ENCODE measurements at places on chromosomes 2 and 18.

GRCh38 chr2:109187711-109188495 is 58.9 kb downstream of the SH3RF3 start:
- DNase-seq = no peak
- no peaks in the 10 kb centered on the region for H3K36me3 ChIP-seq
- H3K4me3 ChIP-seq = no peak overlapping the region
- no peak overlapping the region for H3K27ac ChIP-seq

DNA sequence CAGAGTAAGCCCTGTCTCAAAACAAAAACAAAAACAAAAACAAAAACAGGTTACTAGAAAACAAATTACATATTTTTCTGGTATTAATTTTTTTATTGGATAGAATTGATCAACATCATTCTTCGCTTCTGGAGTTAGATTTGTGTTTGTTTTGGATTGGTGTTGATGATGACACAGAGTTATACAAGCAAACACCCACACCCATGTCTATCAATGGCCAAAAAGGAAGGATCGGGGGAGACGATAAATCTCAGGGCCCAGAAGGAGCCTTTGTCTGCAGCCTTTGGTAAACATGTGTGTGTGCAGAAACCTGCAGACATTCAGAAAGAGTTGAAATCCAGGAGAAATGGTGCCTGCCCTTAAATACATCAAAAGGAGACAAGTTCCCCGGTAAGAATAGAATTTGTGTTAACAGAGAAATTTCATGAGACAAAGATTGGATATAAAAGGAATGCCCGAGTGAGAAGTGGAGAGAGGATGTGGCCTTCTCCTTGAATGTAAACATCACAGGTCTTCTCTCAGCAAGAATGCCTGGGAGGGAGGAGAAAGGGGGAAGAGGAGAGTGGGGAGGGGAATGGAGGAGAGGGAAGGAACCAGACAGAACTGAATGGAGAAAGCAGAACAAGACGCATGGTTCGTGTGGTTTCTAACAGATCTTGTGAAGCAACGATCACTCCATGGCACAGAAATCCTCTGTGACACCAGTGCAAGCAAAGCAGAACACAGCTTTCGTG is 40.4 kb upstream of the TMEM178A start:
- H3K27me3 ChIP-seq = peaks cover 8% of the 10 kb centered on the region
- no peaks in the 10 kb centered on the region for H3K36me3 ChIP-seq
- H3K4me1 ChIP-seq = no peaks in the 10 kb centered on the region

DNA sequence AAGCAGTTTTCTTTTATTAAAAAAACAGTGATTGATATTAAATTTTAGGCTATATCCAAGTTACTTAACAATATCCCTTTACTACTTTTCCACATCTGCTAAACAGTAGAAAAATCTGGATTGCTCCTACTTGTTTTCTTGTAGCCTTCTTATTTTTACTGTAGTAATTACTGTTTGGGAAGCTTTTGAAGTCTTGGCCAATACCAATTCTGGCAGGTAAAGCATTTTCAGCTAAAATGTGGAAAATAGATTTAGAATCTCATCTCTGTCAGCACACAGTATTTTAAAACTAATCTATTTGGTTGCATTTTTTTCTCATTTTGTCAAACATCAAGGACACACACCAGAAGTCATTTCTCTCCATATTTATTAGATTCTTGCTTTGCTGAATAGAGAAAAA is 1485.7 kb upstream of the PIK3C3 start:
- H3K27ac ChIP-seq = no peak overlapping the region
- DNase-seq = no peak
- H3K4me3 ChIP-seq = no peak overlapping the region
- no peaks in the 10 kb centered on the region for H3K36me3 ChIP-seq
- H3K4me1 ChIP-seq = no peaks in the 10 kb centered on the region

GRCh38 chr2:220275454-220275853 is 648.0 kb downstream of the SLC4A3 start:
- no peaks in the 10 kb centered on the region for H3K27me3 ChIP-seq
- H3K27ac ChIP-seq = no peak overlapping the region
- no peaks in the 10 kb centered on the region for H3K4me1 ChIP-seq
- H3K4me3 ChIP-seq = no peak overlapping the region
- H3K36me3 ChIP-seq = no peaks in the 10 kb centered on the region

- no peak for DNase-seq
- no peak overlapping the region for H3K27ac ChIP-seq
- no peaks in the 10 kb centered on the region for H3K4me1 ChIP-seq
- no peak overlapping the region for H3K4me3 ChIP-seq
- no peaks in the 10 kb centered on the region for H3K36me3 ChIP-seq
- no peaks in the 10 kb centered on the region for H3K27me3 ChIP-seq
Measured at GRCh38 chr18:60277855-60278480, 94.6 kb downstream of the MC4R start.

GRCh38 chr2:190999949-191000665 is 13.9 kb downstream of the STAT1 start:
- H3K36me3 ChIP-seq = peaks cover 97% of the 10 kb centered on the region
- H3K27me3 ChIP-seq = no peaks in the 10 kb centered on the region
- no peak overlapping the region for H3K4me3 ChIP-seq
- peak overlapping the region; percentile 33 for H3K27ac ChIP-seq

GRCh38 chr18:59724103-59724502 is 26.9 kb upstream of the CCBE1 start:
- no peak overlapping the region for H3K4me3 ChIP-seq
- H3K4me1 ChIP-seq = no peaks in the 10 kb centered on the region
- no peak overlapping the region for H3K27ac ChIP-seq
- DNase-seq = no peak
- no peaks in the 10 kb centered on the region for H3K36me3 ChIP-seq
- no peaks in the 10 kb centered on the region for H3K27me3 ChIP-seq

DNA sequence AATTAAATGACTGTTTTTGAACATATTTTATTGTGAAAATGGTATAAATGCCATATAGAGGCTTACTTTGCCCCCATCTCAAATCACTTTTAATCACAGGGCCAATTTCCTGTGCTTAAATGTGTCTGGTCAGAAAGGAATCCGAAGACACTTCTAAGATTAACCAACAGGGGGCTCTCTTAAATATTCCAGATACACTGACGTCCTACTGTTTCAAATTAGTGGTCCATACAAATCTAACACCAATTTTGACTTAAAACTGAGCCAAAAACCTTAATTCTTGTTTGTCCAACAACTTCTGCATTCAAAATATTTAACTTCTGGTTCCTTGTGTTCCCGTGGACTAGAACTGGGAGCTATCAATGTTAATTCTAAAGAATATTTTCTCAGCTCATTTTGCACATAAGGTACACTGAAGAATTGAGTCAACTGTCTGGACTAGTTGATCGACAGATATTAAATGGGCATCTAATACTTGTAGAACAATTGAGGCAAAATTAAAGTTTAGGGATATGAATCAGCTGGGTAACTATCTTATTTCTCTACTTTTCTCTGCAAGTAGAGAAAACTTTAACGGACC is 557.5 kb downstream of the ARHGAP15 start:
- H3K4me1 ChIP-seq = peaks cover 2% of the 10 kb centered on the region
- no peaks in the 10 kb centered on the region for H3K27me3 ChIP-seq

- peaks cover 15% of the 10 kb centered on the region for H3K36me3 ChIP-seq
- H3K27ac ChIP-seq = peak overlapping the region; percentile 88
- peak overlapping the region; percentile 93 for H3K4me3 ChIP-seq
- peaks cover 46% of the 10 kb centered on the region for H3K4me1 ChIP-seq
- DNase-seq = no peak
Measured at GRCh38 chr18:62717925-62718800, 2.8 kb downstream of the PHLPP1 start.

GRCh38 chr2:162677476-162677875 is 161.1 kb downstream of the KCNH7 start:
- H3K4me1 ChIP-seq = no peaks in the 10 kb centered on the region
- H3K27ac ChIP-seq = no peak overlapping the region
- no peak for DNase-seq

- H3K36me3 ChIP-seq = peaks cover 7% of the 10 kb centered on the region
- H3K27ac ChIP-seq = no peak overlapping the region
- no peak for DNase-seq
- no peak overlapping the region for H3K4me3 ChIP-seq
Measured at GRCh38 chr2:172196768-172197431, 94.2 kb upstream of the DLX2 start.

DNA sequence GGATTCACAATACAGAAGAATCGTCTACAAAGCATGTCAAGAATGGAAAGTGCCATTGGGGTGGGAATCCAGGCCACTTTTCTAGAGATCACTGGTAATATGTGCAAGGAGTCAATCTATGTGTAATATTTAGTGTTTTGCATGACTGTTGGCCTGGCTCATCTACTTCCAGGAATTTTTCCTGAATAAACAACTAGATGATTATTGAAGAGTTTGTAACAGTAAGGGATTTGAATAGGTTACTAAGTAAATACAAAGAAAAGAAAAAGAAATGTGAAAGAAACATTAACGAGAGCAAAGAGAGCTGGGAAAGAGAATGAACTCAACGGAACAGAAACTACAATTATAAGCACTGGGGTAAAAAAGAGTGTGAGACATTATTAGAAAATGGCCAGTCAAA is 406.0 kb downstream of the TGIF1 start:
- H3K27ac ChIP-seq = no peak overlapping the region
- no peaks in the 10 kb centered on the region for H3K27me3 ChIP-seq
- H3K36me3 ChIP-seq = no peaks in the 10 kb centered on the region
- DNase-seq = no peak
- no peaks in the 10 kb centered on the region for H3K4me1 ChIP-seq

DNA sequence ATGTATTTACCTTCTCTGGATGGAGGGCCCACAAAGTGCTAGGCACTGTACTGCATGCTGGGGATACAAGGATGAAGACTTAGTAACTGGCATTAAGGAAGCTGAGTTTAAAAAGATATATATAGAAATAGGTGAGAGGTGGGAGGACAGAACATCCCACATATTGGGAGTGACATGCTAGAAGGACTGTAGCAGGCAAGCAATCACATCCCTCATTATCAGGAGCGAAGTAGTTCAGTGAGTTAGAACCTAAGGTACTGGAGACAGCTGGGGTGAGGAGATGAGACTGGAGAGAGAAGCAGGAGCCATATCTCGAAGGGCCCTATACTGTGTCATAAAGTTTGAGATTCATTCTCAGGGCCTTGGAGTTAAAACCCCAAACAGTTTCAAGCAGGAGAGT is 10.9 kb upstream of the OSBPL1A start:
- H3K27me3 ChIP-seq = peaks cover 67% of the 10 kb centered on the region
- DNase-seq = no peak
- H3K4me3 ChIP-seq = no peak overlapping the region

GRCh38 chr18:60377778-60378469 is 5.3 kb upstream of the MC4R start:
- no peak for DNase-seq
- no peaks in the 10 kb centered on the region for H3K36me3 ChIP-seq
- no peak overlapping the region for H3K27ac ChIP-seq
- H3K27me3 ChIP-seq = no peaks in the 10 kb centered on the region

DNA sequence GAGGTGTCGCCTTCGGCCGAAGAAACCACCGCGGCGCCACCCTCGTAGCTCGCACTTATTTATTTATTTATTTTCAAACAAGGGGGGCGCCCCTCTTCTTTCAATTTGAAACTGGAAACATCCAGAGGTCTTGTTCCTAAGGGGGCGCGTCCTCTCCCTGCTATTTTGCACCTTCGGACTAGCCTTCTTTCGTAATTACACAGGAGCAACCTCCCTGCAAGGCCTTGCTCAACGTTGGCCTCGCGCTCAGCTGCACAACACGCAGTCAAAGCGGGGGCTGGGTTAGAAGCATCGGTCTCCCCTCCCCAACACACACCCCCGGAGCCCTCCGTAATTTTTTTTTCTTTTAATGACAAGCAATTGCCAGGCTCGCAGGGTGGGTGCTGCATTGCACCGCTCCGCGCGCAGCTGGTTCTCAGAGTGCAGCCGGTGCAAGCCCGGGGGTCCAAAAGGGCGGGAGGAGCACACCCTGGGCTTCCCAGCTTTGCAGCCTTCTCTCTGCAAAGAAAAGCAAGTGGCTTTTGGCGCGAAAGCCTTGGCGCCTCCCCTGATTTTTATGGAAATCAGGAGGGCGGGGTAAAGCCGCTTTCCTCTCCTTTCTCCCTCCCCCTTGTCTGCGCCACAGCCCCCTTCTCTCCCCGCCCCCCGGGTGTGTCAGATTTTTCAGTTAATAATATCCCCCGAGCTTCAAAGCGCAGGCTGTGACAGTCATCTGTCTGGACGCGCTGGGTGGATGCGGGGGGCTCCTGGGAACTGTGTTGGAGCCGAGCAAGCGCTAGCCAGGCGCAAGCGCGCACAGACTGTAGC is at the start of gene MYCN:
Gene MYCN, plus strand, starts transcription at position 697 of the 807 bp plus-strand sequence. CDS start 1,515 bp downstream, outside the sequence.
- peak within 1 kb of the TSS; percentile 49 for H3K4me3 ChIP-seq
- no peak within 1 kb of the TSS for H3K27ac ChIP-seq
- H3K27me3 ChIP-seq = peaks cover 68% of the 10 kb centered on the region
- peak; percentile 39 for DNase-seq

- H3K36me3 ChIP-seq = no peaks in the 10 kb centered on the region
- H3K4me3 ChIP-seq = no peak overlapping the region
- no peaks in the 10 kb centered on the region for H3K27me3 ChIP-seq
- H3K27ac ChIP-seq = no peak overlapping the region
- DNase-seq = no peak
Measured at GRCh38 chr2:229071292-229071976, 199.7 kb downstream of the PID1 start.

DNA sequence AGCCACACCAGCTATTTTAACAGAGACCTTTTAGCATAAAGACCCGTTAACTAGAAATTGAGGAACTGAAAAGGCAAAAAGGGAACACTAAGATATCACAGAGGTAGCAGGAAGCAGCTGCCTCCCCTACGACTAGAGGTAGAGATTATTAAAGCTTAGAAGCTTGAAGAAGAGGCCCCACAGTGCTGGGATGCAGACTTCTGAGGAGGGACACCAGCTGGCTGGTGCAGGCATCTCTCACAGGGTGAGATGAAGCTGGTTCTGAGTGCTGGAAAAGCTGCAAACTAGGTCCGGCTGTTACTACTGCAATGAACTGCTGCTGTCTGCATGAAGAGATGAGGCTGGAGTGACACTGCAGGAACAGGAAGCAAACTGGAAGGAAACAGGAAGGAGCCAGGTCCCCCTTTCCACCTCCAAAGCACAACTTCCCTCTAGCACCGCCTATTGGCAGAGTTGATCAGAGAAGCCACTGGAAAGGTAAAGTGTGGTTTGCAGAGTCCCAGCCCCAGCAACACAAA is 61.2 kb upstream of the MRPS9 start:
- H3K27me3 ChIP-seq = no peaks in the 10 kb centered on the region
- DNase-seq = no peak
- H3K4me3 ChIP-seq = no peak overlapping the region
- no peaks in the 10 kb centered on the region for H3K4me1 ChIP-seq

GRCh38 chr2:28163627-28164279 is 228.9 kb upstream of the FOSL2 start:
- DNase-seq = no peak
- no peaks in the 10 kb centered on the region for H3K4me1 ChIP-seq

DNA sequence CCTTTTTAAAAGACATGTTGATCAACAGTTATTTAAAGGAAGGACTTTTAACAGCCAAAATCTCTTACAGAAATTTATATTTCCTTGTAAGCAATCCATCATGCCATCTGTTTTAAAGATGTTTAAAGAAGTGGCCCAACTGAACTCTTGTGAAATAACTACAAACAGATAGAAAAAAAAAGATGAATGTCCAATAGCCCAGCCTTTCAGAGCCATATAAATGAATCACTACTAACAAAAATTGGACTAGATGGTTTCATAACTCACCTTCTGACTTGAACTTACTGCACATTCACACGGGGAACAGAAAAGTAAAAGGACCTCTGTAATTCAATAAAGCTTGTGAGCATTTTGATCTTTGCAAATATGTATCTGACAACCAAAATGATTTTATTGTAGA is 319.0 kb upstream of the CHAC2 start:
- no peak overlapping the region for H3K27ac ChIP-seq
- no peak overlapping the region for H3K4me3 ChIP-seq
- H3K36me3 ChIP-seq = no peaks in the 10 kb centered on the region

GRCh38 chr2:52703004-52703403 is 1064.6 kb upstream of the CHAC2 start:
- no peaks in the 10 kb centered on the region for H3K36me3 ChIP-seq
- no peak for DNase-seq
- H3K4me1 ChIP-seq = no peaks in the 10 kb centered on the region
- no peak overlapping the region for H3K27ac ChIP-seq
- no peaks in the 10 kb centered on the region for H3K27me3 ChIP-seq

All from T-helper 2 cell treated with Interferon-gamma antibody and Interleukin-4, amounts not matched to agents 5 μg/mL and 100 μg/mL, for 36 hours (primary cell).